ENCODE measurements at places on chromosomes 4 and X. TPM values are rescaled to one million over a fixed set of nuclear protein-coding genes. Genes with fewer than 3 reads are reported as not detected.

The NIPAL1 gene
- total RNA-seq = 0.20 TPM

GRCh38 chr4:80424225-80424581 is 88.7 kb downstream of the CFAP299 start:
- no peak for DNase-seq

- peak; percentile 99 for DNase-seq
Observed at GRCh38 chr4:169659716-169660670, 39.6 kb downstream of the CLCN3 start.

The CCDC110 gene
- 0.44 TPM for total RNA-seq

DNA sequence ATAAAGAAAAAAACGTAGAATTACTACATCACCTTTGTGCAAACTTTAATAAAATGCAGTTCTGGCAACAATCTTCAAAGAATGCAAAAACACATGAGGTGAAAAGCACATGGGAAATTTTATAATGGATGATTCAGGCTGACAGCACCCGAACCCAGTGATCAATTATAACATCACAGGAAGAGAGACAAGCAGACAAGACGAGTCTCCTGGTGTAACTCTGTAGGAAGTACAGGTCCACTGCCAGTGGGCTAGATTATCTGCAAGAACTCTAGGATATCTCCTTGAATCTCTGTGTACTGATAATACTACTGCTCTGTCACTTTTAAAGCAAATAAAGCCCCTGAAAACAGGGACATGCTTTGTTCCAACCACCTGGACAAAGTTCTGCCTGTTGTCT is 58.9 kb upstream of the NXF3 start:
- no peak for DNase-seq

The PFKFB1 gene
- under 0.01 TPM for total RNA-seq

DNA sequence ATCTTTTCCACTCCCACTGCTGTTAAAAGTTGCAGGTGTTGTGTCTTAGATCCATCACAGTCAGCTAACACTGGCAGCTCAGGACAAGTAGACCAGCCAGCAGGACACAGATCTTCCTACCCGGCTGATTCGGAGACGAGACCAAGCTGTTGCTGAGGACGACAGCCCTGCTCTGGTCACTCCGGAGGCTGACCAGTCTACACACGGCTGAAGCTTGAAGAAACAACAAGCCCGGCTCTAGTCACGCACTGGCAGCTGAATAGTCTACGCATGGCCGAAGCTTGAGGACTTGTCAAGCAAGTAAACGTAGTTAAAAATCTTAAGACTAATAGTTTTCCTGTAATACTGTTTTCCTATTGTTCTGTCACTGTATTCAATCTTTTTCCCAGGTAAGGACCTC is 1.8 kb downstream of the ACOX3 start:
- no peak for DNase-seq

The SSX1 gene
- total RNA-seq = not detected

The FANCB gene
- 1.8 TPM for total RNA-seq

Measured in lung microvascular endothelial cell (primary cell).